Left renal cortex interstitium (tissue), 4 donors: ENCODE measurements at places on chromosomes 1 and 21. TPM values are rescaled to one million over a fixed set of nuclear protein-coding genes. Genes with fewer than 3 reads are reported as not detected.

OR11L1 gene
- not detected for polyA plus RNA-seq

GRCh38 chr1:215872658-215873057 lies 305.6 kb downstream of the KCTD3 start:
- DNase-seq, result no peak

DNA sequence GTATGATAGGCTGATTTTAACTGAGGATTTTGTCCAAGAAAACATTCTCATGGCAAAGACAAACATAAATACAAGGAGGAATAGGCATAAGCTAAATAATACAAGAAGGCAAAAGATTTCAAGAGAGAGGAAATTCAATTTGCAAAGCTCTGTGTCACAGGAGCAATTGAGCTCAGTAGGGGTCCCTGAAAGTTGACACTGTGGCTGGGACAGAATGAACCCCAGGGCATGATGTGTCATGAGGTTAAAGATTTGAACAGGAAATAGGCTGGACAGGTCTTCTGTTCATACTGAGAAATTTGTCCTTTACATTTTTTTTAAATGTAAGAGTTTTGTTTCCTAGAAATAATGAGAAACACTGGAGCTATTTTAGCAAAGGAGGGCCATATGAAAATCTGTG lies 555.4 kb upstream of the NEGR1 start:
- DNase-seq, result no peak

DNA sequence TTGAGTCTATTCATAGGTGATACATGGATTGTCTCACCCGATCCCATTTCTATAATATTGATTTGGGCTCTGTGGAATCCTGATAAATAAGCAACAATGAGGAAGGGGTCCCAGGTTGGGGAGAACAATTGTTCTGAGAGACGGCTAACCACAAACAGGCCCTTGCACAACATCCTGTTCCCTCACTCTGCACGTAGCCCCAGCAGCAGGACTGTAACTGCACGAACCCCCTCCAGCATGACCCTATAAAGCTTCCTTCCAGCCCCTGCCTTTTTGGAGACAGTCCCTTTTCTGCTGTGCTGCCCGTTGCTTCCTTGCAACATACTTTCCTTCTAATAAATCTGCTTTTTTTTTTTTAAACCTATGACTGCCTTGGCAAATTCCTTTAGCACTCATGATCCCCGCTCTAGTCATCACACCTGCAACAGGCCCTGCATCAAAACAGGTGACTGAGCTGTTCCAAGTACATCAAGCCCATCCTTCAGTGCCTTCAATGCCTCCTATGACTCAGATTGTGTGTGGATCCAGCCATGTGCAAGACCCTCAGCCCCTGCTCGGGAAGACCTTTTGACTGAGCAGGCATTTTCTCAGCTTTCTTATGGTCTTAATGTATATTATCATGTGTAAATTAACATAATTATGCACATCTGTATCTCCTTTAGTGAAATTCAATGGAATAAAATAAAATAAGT lies 63.7 kb upstream of the B3GALNT2 start:
- DNase-seq, result no peak

PGLYRP4 gene
- polyA plus RNA-seq, result not detected

DNA sequence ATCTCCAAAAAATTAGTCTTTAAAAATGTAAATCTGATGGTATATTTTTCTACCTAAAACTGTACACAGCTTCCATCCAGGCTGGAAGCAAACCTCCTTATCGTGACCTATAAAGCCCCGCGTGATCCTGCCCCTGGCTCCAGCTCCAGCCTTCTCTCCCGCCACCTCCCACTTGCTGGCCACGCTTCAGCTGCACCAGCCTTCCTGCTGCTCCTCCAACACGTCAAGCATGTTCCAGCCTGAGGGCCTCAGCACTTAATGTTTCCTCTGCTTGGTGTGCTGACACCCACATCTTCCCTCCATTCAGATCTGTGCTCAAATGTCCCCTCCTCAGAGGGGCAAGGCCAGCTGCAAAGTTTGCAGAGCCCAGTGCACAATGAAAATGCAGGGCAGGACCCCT lies 123.5 kb upstream of the MAGI3 start:
- DNase-seq, result no peak

GRCh38 chr1:206581571-206581981 lies 30.7 kb downstream of the EIF2D start:
- no peak for DNase-seq

DNA sequence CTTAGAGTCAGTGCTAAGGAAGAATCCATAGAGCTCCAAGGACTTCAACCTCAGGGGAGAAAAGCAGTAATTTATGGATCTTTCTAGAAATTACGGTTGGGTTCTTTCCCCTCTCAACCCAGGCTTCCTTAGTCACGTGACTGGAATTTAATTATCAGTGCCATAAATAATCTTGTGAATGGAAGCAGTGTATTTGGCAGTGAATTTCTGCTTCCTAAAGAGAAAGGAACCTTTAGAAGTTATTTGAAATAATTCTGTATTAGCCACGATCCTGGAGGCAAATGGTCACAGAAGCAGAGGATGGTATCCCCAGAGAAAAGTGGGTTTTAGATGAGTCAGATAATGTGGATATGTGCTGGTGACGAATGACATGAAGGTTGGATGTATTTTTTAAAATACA lies 89.6 kb downstream of the NFIA start:
- no peak for DNase-seq

TRIM58 gene
- 1.7 TPM for polyA plus RNA-seq

DNA sequence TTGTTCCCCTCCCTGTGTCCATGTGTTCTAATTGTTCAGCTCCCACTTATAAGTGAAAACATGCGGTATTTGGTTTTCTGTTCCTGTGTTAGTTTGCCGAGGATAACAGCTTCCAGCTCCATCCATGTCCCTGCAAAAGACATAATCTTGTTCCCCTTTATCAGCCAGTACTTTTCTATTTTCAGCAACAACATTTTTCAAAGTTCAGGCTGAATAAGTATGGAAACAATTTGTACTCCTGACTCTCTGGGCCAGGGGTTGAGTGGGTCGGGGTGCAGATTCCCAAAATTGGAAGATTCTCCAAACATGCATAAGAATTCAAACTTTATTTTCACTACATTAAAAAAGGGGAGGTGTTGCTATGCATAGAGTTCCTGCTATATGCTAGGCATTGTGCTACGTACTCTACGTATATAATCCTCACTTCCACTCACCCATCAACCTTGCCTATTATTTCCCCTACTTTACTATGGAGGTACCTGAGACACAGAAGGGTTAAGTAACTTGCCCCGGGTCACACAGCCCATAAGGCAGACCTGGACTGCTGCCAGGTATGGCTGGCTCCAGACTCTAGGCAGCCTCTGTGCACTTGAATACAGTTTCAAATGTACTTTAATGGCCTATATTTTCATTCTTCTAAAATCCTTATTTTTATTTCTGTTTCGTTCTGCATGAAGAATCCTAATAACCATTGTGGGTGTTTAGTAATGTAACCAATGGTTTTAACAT lies 117.1 kb upstream of the C8B start:
- DNase-seq, result no peak

LRRC38 gene
- not detected for polyA plus RNA-seq

SRGAP2C gene
- polyA plus RNA-seq, result 23.3 TPM

DNA sequence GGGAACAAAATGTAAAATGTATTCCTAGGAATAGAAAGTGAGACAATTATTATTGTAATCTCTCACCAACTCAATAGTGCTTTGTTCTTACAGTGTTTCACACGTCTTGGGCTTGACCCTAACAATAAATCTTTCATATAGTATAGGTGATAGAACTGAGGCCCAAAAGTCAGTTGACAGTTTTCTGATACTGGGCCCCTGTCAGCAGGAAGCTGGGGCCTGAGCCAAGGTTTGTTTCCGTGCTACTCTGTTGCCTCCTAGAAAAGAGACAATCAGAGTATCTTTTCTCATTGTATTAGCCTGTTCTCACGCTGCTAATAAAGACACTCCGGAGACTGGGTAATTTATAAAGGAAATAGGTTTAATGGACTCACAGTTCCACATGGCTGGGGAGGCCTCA lies 5.0 kb downstream of the RRP1B start:
- no peak for DNase-seq
